A549 treated with Mapracorat at 1 μM for 4 hours (cell line): ENCODE measurements at places on chromosomes 1 and 21. TPM values are rescaled to one million over a fixed set of nuclear protein-coding genes. Genes with fewer than 3 reads are reported as not detected.

Gene VASH2
- 1.7 to 3.5 TPM (median 2.9 TPM) in 5 replicates for total RNA-seq

Gene SCMH1
- total RNA-seq, result 11.3 to 14.2 TPM (median 12.9 TPM) in 5 replicates

Gene NR1I3
- total RNA-seq, result not detected in 5 replicates

Gene ARMH1
- total RNA-seq, result 0.38 to 1.2 TPM (median 0.98 TPM) in 5 replicates

Gene FGGY
- 1.4 to 2.6 TPM (median 2.0 TPM) in 5 replicates for total RNA-seq

Gene S100A3
- 103 to 117 TPM (median 114 TPM) in 5 replicates for total RNA-seq

Gene PTAFR
- total RNA-seq, result 0.09 to 0.24 TPM (median 0.18 TPM) in 5 replicates

Gene SPRR2G
- not detected in 5 replicates for total RNA-seq

Gene FMN2
- total RNA-seq, result 3.9 to 5.4 TPM (median 4.2 TPM) in 5 replicates

Gene CD160
- not detected in 5 replicates for total RNA-seq

Gene NLRP3
- total RNA-seq, result not detected in 5 replicates

Gene TRIM46
- 1.8 to 3.3 TPM (median 2.4 TPM) in 5 replicates for total RNA-seq

Gene C1orf141
- not detected in 5 replicates for total RNA-seq

Gene HSD3B2
- total RNA-seq, result not detected in 5 replicates

Gene GJA5
- total RNA-seq, result 0.05 TPM in 1 of 5 replicates, not detected in the others

Gene LIN28A
- total RNA-seq, result not detected in 5 replicates

Gene TMEM59
- 112 to 135 TPM (median 122 TPM) in 5 replicates for total RNA-seq

Gene NBPF6
- total RNA-seq, result 0.15 TPM in 1 of 5 replicates, not detected in the others

Gene KRTAP19-3
- not detected in 5 replicates for total RNA-seq
